Hepatocyte (in vitro differentiated cells): ENCODE measurements at places on chromosomes 5 and 9.

DNA sequence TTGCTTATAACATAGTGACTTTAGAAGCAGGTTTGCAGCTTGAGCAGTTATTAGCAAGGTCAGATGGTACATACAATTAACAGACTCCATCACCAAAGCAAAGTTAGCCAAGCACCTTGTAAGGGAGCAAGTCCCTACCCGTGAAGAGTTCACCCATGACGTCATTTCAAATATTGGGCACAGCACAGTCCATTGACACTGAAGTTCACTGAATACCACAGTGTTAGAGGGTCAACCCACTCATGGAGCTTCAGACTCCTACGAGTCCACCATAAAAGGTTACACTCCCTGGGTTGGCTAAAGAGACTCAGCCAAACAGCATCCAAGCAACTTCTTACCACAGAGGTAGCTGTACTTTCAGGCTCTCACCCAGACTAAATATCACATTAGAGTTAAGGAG lies 77.5 kb downstream of the GALNT10 start:
- no peak for DNase-seq

DNA sequence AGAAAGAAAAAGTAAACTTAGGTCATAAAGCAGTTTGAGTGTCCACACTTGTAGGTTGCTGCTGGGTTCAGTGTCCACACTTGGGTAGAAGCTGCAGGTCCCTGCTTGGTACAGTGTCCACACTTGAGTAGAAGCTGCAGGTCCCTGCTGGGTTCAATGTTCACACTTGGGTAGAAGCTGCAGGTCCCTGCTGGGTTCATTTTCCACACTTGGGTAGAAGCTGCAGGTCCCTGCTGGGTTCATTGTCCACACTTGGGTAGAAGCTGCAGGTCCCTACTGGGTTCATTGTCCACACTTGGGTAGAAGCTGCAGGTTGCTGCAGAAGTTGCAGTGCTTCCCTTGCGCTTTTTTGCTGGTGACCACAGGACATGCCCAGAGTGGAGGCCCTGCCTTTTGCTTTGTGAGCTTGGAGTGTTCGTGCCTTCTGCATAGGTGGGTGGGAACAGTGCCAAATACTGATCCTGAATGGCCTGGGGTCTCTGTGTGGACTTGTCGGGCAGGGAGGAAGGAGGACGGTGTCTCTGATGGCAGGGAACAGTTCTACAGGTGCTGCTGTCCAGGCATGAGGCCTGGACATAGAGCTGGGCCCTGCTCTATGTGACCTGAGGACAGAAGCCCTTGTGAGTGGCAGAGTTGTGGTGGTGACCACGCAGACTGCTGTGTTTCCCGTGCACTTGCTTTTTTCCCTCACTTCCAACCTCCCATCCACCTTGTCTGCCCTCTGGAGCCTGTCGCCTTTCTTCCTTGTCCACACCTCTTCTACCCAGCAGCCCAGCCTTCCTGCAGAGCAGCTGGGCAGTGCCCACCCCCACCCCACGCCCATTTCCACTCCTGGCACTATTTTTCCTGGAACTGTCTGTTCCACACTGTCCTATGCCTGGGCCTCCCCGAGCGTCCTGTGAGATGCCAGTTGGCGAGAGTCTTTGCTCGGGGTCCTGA lies 120.8 kb downstream of the EHMT1 start:
- no peak for DNase-seq

- peak; percentile 37 for DNase-seq
These were observed 90.5 kb downstream of the RASEF start for GRCh38 chr9:82972446-82972845.

GRCh38 chr9:16133556-16134227 lies 580.8 kb downstream of the CCDC171 start:
- DNase-seq: peak; percentile 84

DNA sequence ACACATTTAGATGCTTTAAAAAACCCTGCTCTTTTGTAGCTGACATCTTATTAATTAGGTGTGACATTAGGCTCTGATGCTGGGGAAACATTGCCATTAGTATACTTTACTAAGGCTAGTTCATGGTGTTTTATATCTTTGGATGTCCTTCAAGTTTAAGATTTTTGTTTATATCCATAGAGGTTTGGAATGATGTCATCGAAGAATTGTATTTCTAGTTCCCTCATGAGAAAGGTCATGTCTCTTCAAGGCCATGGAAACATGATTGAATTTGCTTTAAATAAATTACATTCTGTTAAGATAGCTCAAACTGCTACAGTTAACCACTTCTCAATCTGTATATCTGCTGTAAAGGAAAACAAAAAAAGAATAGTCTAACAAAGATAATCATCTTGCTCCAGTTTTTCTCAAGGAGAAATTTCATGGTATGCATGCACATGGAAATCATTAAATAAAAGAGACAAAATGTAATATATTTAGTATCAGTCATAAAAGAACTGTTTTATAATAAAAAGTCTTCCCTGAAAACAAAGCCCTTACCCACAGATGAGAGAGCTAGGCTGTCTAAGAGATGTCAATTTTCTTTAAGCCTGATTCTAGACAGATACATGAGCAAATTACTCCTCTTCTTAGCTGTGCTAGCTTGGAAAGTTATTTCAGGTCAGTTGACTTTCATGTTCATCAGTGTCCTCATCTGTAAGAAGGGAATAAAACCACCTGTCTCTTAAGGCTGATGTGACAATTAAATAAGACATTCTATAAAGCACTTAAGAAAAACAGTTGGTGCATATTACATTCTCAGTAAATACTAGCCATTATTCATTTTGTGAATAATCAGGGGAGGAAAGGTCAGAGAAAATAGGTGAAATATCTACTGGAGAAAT lies 25.0 kb upstream of the STARD4 start:
- DNase-seq: no peak

DNA sequence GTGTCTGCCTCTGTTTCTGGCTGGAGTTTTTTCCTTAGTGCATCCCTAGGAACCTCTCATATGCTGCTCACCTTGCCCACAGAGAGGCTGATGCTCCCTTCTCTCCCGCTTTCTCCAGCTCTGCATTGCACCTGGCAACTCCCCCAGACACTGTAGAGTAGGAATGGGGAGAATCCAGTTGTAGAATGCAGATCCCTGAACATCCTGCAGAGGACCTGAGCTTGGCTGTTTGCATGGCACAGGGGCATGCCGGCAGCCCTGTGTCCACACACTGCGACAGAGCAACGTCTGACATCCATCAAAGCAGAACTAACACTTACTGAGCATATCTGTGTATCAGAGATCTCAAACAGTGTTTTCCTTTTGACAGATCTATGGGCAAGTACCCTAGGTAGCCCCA lies 19.9 kb downstream of the IDNK start:
- DNase-seq: no peak

GRCh38 chr5:100023536-100023935 lies 511.6 kb upstream of the FAM174A start:
- no peak for DNase-seq

DNA sequence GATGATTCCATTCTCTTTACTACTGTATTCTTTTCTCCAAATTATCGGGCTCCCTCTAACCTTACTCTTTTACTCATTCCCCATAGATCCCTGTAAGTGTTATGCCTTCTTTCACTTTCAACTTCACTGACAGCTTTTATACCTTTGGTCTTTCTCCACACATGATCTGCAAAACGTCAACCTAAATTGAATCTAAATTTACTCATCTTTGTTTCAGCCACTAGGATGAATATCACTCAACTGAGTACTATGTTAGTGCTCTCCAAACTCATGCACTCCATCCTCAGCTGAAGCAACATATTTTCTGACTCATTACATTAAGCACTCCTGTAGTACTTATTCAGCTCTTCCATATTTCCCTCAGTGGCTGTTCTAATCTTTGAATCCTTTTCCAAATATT lies 133.4 kb downstream of the ADAMTS19 start:
- no peak for DNase-seq

- no peak for DNase-seq
These were observed 107.2 kb downstream of the C5orf15 start for GRCh38 chr5:133861161-133861737.

DNA sequence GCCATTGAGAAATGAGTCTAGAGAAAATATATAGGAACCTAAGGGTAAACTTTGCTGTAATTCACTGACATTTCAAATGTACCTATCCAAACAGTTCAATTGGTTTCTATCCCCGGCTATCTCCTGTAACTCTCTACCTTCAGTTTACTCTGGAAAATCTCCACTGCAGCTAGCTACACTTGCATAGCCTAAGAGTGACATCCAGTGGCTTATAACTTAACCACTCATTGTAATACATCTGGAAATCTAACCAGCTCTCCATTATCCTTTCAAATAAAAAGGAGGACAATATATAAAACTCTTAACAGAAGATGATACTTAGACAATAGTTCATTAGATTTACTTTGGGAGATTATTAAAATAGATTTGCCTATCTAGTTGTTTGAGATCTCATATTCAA lies 35.3 kb upstream of the SPDL1 start:
- DNase-seq: peak; percentile 72

DNA sequence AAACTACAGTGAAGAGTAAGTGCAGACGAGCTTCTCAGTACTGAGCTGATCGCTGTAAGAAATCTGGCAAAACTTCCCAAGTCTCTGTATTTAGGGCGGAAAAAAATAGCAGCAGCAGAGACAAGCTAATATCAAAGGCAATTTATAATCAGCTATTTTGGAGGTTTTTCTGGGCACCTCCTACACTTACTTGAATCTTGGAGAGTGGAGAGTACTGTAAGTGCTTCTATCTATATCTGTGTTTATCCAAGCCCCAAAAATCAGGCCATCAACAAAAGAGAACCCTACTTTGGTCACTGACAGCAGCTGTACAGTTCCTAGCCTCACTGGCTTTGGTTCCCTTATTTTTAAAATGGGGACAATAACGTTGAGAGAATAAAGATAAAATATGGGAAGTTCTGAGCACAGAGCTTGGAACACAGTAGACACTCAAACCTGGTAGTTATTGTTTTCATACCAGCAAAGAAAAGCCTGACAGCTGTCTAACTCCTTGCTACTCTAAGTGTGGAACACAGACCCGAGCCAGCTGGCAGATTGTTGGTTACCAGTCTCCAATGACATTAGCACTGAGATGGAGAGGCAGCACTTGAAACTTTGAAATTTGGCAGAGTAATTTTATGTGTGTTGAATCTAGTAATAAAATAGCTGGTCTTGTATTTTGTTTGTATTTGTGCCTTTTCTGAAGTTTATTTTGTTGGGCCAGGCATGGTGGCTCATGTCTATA lies 96.0 kb upstream of the SLC28A3 start:
- no peak for DNase-seq

- no peak for DNase-seq
These were observed 109.0 kb upstream of the TAS2R1 start for GRCh38 chr5:9739135-9739534.

- DNase-seq: no peak
These were observed 275.2 kb upstream of the CDH9 start for GRCh38 chr5:27313549-27313948.

DNA sequence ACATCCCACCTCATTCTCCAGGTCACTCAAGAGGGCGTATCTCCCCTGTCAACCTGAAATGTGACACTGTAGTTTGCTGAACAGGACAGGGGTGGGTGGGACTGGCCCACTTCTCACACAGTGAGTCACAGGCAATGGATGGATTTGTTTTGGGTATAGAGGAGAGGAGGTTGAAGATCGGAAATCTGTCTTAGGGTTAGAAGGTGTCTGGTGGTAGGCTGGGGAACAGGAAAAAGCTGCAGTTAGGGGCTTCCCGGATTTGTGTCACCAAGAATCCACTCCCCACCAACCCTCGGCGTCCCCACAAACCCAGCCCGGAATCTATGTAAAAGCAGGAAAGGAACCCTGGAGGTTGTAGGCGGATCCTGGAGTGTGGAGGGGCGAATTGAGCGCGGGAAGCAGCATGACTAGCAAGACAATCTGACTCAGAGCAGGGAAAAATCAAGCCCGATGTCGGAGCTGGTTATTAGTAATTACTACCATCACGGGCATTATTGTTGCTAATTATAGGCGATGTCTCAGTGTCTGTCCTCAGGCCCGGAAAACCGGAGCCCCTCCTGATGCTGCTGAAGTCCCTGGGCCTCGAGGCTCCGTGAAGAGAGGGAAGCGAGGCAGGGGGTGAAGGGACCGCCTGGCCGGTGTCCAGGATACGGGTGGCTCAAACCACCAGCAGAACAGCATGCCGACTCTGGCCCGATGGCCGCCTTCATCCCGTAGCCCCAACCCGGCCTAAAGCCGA lies 1.7 kb upstream of the IRX1 start:
- no peak for DNase-seq

DNA sequence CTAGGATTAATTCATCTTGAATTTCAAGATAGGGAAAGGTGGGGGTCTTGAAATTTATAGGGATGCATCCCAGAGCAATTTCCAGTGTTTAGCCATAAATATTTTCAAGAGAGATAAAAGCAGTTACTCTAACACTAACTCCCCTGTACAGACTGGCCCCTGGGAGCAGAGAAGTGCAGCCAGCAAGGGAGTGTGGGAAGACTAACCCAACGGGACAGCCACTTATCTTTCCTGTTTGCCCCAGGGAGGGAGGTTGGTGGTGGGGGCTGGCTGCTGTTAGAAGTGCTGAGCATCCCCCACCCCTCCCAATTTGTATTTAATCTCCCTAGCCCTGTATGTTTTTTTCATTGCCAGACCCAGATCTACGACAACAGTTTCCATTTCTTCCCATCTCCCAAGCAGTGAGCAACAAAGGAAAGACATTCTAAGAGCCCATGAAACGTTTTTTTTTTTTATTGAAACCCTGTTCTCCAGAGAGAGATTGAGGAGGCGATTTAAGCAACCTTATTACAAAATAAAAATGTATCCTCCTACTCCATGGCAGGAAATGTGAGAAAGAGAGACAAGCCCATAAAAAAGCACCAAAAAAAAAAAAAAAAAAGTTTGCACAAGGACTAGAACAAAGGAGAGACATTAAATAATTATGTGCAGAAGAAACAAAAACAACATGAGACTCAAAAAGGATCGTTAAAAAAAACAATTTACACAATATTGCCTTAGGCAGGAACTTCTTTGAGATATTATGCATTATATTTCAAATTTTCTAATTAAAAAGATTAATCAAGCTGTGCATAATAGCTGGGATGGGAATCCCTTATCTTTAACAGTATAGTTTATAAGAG lies 343.4 kb downstream of the ARHGEF28 start:
- no peak for DNase-seq

DNA sequence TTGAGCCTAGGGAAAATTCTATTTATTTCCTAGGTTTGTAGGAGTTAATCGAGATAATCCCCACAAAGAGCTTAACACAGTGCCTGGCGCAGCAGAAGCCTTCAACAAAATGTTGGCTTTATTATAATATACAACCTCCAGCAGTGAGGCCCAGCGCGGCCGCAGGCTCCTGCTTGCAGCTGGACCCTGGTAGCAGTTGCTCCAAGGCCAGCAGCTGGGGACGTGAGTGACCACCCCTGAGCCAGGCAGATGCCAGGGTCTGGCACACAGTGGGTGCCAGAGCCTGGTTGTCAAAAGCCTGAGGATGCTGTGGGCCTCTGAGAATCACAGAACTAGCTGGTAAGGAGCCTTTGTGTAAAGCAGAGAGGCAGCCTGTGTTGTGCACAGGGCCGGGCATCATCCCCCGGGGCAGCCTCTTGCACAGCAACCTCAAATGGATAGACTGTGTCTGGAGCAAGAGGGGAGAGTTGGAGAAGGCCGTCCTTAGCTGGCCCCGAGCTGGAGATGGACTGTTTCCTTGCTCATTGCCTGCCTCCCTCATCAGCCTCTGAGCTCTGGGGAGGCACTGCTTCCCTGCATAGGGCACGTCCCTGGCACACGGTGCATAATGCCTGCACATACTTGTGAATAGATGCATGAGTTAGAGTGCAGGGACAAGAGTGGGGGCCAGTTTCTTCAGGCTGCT lies 17.3 kb downstream of the CSF1R start:
- DNase-seq: no peak
